Right forelimb (tissue), 1 donor: ENCODE measurements at places on chromosomes 1 and 21.
A peak's percentile ranks its signal among the peaks of the same experiment; 100 is the strongest.

DNA sequence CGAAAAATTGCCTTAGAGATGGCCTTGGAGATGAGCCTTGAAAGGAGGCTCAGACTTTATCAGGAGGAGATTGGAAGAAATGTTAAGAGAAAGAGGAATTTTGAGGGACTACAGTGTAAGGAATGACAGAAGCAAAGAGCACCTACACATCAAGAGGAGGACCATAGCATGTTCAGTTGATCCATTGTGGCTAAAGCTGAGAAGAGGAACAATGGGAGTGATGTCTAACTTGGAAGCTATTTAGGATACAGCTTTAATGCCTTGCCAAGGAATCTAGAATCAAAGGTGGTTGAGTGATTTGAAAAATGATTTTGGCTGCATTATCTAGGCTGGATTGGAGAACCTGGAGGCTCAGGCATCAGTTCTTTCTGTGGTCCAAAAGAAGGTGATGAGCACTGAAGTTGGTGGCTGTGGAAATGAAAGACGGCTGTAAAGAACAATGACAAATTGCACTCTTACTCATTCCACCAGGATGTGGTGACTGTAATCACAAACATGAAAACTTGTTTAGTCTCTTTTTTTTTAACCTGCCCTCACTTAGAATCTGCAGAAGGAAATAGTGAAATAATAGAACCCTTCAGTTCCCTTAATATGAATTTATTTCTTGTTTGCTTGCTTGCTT is 11.3 kb downstream of the FAM20B start:
- DNase-seq: no peak

DNA sequence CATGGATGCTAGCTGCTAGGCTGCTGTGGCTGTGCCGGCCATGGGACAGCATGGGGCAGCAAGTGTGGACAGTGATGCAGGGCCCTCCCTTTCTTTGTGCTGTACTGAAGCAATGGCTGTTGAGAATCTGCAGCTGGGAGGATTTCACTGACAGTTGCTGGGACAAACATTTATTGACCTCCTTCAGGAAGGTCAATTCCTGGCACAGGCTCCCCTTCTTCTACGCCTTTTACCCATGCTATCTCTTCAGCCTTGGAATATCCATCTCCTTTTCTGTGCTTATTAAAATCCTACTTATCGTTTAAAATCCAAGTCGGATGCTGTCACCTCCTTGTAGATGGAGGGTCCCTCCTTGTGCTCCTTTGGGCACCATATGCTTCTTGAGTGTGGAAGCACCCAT is 213.1 kb upstream of the USP24 start:
- no peak for DNase-seq

- DNase-seq: no peak
Measured at GRCh38 chr1:57447551-57447950, 23.7 kb upstream of the DAB1 start.

DNA sequence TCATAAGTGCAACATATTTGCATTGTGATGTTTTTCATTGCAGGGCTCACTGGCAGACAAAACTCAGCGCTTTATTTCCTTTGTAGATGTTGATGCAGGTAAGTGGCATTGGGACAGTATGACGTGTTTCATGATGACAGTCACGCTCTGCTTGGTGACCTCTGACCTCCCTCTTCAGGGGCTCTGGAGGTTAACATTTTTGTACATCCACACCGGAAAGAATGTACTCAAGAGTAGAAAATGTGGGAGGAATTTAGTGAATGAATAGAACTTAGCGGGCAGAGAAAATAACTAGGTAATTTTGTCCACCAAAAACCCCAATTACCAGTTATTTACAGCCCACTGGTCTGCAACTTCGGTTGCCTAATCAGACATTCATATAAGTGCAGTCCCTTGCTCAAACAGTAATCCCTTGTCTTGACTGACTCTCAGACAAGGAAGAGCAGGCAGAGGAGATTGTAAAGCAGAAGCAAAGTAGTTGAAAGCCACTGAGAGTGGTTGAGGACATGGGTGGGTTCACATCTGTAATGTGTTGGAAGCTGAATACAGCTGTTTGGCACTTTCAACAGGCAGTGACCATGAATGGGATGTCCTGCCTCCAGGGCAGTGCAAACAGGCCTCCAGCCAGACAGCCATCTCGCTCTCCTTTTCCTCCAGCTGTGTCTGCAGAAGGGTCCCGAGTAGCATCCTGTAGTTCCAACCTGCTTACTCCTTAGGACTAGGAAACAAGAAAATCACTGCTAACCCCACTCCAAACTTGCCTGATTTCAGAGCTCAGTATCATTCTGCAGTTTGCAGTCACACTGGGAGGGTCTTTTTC is 188.9 kb downstream of the NRIP1 start:
- peak; percentile 50 for DNase-seq

DNA sequence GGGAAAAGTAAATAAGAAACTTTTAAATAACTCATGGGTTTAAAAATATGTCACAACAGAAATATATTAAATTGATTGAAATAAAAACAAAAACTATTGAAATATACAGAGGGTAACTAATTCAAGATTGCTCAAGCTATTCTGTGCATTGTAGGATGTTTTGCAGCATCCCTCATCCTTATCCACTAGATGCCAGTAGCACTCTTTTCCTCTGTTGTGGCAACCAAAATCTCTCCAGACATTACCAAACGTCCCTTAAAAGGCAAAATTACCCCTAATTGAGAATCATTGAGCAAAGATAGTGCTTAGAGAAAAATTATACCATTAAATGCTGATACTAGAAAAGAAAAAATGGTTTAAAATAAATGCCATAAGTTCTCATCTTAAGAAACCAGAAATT is 682.6 kb downstream of the RWDD3 start:
- no peak for DNase-seq

DNA sequence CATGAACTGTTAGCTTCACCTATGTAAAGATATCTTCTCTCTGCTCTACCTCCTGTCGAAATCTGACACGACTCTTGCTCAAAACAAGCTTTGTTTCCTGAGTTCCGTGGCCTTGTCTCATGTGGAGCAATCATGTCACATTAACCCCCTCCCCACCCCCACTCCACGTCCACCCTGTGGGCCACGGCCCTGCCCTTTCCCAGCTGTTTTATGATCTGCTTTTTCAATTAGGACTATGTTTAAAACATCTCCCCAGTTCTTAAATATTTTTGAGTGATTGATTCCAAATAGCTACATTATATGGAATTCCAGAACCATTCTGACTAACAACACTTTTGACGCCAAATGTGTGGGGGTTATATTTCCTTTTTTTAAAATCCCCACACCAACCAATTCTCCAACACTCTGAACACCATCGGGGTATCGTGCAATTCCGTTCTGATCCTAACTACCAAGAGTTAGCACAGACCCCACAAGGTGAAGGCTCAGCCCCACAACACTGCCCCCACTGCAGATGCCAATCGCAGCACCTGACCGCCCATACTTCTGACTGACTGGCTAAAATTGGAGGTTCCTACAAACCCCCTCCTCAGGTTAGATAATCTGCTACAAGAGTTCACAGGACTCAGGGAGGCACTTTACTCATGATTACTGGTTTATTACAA is 12.7 kb upstream of the S100A8 start:
- no peak for DNase-seq

DNA sequence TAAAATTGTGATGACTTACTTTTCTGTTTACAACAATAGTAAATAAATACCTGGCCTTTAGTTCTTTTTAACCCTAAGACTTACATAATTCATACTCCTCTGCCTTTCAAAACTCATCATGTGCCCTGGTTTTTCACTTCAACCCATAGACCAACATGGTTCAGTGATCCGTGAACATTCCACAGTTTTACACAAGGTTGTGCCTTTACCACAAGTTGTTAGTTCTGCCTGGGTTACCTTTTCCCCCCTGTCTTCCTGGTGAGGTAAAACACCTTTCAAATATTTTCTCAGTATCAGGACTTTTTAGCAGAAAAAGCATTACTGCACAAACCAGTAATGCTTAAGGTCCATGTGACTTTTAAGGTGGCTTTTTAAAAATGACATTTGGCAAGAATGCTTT is 1466.4 kb downstream of the PLA2G4A start:
- no peak for DNase-seq

DNA sequence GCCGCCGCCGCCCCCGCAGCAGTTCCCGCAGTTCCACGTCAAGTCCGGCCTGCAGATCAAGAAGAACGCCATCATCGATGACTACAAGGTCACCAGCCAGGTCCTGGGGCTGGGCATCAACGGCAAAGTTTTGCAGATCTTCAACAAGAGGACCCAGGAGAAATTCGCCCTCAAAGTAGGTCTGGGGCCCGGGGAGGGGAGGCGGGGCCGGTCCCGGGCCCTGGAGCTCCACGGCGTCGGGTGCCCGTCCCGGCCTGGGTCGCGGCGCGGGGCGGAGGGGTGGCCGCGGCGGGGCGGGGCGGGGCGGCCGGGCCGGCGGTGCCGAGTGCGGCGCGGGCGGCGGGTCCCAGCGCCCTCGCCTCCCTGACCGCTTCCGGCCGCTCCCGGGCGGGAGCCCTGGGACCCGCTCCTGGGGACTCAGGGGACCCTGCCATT is 646 bp downstream of the MAPKAPK2 start:
- peak; percentile 77 for DNase-seq

DNA sequence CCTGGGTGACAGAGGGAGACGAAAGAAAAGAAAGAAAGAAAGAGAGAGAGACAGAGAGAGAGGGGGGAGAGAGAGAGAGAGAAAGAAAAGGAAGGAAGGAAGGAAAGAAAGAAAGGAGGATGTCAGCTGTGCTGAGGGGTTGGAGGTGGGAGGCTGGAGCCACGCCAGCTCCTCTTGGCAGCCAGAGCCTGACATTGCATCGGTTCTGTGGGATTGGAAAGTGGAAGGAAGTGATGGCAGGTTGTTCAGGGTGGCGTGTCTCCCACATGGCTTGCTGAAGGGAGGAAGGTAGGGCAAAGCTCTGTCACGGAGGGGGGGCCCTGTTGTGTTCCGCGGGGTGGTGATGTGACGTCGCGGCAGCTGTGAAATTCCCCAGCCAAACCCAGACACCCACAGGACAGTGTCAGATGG is 30.7 kb downstream of the EIF2D start:
- no peak for DNase-seq

GRCh38 chr1:227780101-227781044 is 35.1 kb upstream of the PRSS38 start:
- peak; percentile 26 for DNase-seq

DNA sequence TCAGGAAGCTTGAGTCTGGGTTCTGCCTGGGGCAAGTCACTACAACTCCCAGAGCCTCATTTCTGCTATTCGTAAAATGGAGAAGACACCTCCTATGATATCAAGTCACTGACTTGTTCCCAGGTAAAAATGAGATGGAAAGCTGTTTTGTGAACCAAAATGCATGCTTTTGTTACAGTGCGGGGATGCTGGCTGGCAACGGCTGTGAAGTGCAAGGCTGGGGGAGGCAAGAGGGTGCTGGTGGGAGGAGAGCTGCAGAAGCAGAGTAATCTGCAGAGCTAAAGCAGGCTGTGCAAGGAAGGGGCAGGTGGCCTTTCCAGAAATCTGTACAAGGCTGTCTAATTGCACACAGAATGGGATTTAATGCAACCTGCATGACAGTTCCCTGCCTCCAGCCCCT is 150.9 kb downstream of the CNIH3 start:
- DNase-seq: no peak

DNA sequence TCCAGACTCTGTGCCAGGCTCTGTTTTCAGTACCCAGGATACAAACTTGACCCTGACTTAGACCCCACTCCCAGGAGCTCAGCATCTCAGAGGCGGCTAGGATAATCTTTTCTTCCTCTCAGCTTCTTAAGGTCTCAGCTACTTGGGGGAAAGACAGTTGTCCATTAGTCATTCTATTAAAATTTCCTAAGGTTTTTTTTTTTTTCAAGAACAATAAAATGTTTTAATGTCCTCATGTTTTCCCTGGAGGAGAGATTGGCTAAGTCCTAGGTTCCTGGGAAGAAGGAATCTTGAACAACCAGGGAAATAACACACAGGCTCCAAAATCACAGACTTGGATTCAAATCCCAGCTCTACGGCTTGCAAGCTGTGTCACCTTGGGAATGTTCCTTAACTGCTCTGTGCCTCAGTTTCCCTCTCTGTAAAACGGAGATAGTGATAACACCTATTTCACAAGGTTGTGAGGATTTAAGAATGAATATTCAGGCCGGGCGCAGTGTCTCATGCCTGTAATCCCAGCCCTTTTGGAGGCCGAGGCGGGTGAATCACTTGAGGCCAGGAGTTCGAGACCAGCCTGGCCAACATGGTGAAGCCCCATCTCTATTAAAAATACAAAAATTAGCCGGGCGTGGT is 33.0 kb downstream of the CDK18 start:
- DNase-seq: no peak

- DNase-seq: no peak
Measured at GRCh38 chr1:81679942-81680341, 120.8 kb upstream of the ADGRL2 start.

- no peak for DNase-seq
Measured at GRCh38 chr1:235102993-235103411, 25.6 kb downstream of the TOMM20 start.

- DNase-seq: no peak
Measured at GRCh38 chr1:230107941-230108340, 40.9 kb downstream of the GALNT2 start.

GRCh38 chr1:223836586-223836985 is 9.2 kb downstream of the TP53BP2 start:
- DNase-seq: no peak

DNA sequence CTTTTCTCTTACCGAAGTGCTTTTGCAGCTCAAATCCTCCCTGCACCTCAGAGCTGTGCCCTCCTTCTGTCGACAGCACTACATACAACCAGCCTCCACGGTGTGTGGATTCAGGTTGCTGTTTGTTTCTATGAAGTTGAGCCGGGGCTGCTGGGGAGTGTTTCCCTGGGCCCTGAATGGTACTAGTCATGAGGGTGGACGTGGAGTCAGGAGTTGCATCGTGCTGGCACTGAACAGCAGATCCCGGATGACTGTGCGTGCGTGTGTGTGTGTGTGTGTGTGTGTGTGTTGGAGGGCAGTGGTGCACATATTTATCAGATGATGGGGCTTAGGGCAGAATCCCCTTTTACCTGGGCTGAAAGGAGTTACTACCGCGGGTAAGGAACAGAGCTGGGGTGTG is 47.0 kb downstream of the ACTL8 start:
- no peak for DNase-seq

DNA sequence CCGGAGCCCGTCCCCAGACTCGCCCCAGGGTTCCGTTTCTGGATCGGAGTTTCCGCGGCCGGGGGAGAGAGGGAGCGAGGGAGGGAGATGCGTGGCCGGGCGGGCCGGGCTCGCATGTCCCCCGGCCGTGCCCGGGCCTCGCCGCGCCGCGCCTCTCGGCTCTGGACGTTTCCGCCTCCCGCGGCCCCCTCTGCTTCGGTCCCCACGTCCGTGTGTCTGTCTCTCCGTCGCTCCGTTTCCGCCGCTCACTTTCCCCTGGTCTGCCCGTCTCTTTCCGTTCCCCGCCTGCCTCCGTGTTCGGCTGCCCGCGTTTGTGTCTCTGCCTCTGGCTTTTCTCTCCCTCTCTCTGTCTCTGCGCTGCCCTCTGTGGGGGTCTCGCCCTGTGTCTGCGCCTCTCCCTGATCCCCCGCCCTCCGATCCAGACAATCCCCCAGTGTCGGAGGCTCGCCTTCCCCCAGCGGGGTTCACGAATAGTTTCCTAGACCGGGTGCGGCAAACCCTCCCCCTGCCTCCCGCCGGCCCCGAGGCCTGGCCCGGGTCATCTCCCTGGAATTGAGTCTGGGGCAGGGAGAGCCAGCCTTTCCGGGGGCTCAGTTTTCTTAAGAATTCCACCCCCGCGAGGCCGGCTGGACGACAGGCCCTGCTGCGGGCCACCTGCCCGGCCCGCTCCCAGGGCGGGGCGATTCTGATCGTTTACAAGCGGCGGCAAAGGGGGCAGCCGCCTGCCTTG is 735 bp downstream of the NBL1 start:
- peak; percentile 69 for DNase-seq
